Activated T-cell treated with anti-CD3 and anti-CD28 coated beads, Interleukin-2, amount 50 U/mL, for 24 hours (primary cell): ENCODE measurements at places on chromosomes 11 and 22.

GRCh38 chr11:120391292-120391691 is 55.1 kb downstream of the ARHGEF12 start:
- H3K27me3 ChIP-seq = peaks cover 36% of the 10 kb centered on the region
- H3K4me1 ChIP-seq = peaks cover 4% of the 10 kb centered on the region
- H3K4me3 ChIP-seq = no peak overlapping the region
- H3K36me3 ChIP-seq = no peaks in the 10 kb centered on the region

DNA sequence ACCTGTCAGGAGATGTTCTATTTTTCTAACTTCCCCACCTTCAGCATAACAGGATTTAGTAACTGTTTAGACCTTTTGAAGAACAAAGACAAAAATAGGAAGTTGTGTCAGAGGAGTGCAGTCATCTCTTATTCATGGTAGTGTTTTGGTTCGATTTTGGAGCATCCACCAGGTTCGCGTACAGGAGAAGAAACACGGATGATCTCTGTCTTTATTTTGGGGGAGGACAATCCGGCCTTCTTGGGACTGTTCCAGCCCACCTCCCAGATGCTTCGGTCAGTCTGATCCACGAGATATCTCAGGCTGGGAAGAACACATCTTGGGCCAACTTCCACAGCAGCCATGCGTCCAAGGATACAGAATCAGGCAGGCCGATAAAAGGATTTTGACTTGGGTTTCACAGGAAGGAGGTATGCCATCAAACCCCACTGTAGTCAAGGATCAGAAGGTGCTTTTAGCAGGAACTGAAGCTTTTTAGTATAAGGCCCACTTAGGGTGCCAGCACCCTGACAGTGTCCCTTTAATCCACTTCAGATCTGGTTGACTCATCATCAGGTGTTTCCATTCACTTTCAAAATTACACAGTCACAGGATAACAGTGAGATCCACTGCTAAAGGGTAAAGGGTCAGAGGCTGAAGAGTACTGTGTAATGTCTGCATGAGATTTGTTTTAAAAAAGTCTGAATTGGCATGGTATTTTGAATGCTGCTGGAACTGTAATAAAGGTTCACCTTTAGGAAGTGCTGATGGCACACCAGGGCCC is 16.5 kb downstream of the PATZ1 start:
- peak overlapping the region; percentile 89 for H3K27ac ChIP-seq
- no peak for DNase-seq
- H3K27me3 ChIP-seq = no peaks in the 10 kb centered on the region
- H3K36me3 ChIP-seq = peaks cover 98% of the 10 kb centered on the region

GRCh38 chr11:62340269-62340901 is 3.1 kb downstream of the ASRGL1 start:
- H3K36me3 ChIP-seq = no peaks in the 10 kb centered on the region
- no peak overlapping the region for H3K4me3 ChIP-seq
- H3K27ac ChIP-seq = no peak overlapping the region
- H3K4me1 ChIP-seq = peaks cover 11% of the 10 kb centered on the region

DNA sequence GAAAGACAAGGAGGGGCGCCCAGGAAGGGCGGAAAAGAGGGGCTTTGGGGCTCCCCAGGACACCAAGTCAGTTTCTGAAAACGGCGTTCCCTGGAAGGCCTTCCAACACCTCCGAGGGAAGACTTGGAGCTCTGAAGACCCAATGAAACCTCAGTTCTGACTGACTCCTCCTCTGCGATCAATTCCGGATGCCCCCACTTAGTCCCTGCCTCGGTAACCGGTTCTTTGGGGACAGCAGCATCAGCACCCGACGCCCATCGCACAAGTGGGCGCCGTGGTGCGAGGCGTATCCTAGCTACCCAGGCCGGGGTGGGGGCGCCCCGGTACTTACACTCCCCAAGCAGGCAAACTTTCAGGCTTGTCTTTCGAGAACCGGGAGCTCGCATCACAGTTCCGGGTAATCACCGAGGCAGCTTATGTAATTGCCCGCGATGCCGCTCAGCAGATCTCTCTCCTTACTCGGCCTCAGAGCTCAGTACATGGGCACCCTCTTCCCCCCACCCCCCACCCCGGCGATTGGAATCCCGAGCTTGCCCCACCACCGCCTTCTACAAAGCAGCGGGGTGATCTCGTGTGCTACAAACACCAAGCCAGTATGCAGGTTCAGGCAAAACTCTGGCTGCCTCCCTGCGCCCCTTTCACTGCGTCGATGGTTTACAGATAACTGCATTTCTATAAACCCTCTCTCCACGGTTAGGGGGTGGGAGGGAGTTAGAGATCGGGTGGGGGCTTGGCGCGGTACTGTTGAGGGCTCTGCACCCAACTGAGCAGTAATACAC is 2.0 kb downstream of the TENM4 start:
- no peak overlapping the region for H3K27ac ChIP-seq
- no peak overlapping the region for H3K4me3 ChIP-seq
- peaks cover 86% of the 10 kb centered on the region for H3K27me3 ChIP-seq

DNA sequence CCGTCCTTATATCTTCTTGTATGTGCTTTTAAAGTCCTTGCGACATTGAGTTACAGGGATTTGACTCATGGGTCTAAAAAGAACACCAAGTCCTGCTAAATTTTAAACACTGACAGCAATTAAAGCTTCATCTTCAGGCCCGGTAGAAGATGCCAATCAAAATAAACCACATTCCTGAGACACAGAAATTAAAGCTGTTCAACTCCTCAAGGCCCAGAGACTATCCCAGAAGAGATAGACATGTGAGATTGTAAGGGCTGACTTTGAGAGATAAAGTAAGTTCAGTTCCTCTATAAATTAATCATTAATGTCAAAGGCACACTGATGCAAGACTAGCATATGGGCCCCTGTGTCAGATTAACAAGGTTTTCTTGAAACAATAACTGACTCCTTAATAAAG is 49.8 kb downstream of the OSBPL5 start:
- H3K4me1 ChIP-seq = peaks cover 2% of the 10 kb centered on the region
- H3K27me3 ChIP-seq = no peaks in the 10 kb centered on the region
- H3K4me3 ChIP-seq = no peak overlapping the region
- no peak for DNase-seq
- H3K36me3 ChIP-seq = peaks cover 15% of the 10 kb centered on the region

DNA sequence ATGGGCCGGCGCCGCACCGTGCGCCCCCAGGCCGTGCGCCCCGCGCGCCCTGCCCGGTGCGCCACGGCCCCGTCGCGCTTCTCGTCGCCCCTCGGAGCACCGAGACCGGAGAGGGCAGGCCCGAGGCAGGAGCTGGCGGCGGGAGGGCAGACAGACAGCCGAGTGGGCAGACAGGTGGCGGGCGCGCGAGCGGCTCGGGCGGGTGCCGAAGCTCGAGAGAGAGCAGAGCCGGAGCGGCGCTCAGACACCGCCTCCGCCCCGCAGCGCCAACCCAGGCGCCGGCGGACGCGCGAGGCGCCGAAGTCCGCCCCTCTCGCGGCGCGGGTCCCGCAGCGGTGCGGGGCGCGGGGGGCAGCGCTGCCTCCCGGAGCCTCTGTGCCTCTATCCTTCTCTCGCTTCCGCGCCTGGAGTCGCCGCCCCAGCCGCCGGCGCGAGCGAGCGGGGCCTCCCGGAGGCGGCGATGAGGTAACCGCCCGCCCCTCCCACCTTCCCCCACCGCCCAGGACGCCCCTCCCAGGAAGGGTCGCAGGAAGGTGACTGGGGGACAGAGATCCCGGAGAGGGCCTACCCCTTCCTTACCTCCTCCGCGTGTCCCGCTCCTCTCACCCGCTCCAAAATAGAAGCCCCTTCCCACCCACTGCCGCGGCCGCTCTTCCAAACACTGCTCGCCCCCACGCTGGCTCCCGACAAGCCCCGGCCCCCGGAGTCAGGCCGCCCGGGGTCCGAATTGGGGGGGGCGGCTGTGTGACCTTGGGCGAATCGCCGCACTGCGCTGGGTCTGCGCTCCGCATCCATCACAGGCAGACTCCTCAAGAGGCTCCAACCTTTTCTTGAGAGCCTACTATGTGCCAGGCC is at the start of gene RASL10A:
Gene RASL10A, minus strand, starts transcription at position 412 of the 855 bp plus-strand sequence. CDS start 451 bp downstream, outside the sequence.
- no peak for DNase-seq
- H3K36me3 ChIP-seq = no peaks in the 10 kb centered on the region
- H3K4me3 ChIP-seq = peak within 1 kb of the TSS; percentile 10
- H3K27me3 ChIP-seq = peaks cover 47% of the 10 kb centered on the region
- peaks cover 25% of the 10 kb centered on the region for H3K4me1 ChIP-seq
- no peak within 1 kb of the TSS for H3K27ac ChIP-seq
